ENCODE measurements at places on chromosomes 7 and 10.

DNA sequence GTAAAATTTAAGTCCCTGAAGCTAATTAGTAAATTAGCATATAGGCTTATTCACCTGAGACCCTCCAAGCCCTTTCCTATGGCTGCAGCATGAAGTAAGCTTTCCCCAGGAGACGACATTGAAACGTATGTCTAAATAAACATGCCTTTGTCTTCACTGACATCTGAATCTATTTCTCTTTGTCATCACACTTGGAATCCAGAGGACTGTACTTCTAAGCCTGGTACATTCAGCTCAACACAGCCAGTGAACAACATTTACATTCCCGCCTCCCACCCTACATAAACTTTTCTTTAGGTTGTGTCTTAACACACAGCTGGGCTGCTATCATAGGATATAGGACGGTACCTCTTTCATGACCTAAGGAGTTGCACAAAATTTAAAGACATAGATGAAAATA is 414.4 kb downstream of the SFMBT2 start:
- DNase-seq = no peak

- DNase-seq = no peak
Measured at GRCh38 chr7:118511146-118511545, 286.6 kb downstream of the ANKRD7 start.

GRCh38 chr7:14395860-14396259 is 406.4 kb upstream of the ETV1 start:
- DNase-seq = no peak

DNA sequence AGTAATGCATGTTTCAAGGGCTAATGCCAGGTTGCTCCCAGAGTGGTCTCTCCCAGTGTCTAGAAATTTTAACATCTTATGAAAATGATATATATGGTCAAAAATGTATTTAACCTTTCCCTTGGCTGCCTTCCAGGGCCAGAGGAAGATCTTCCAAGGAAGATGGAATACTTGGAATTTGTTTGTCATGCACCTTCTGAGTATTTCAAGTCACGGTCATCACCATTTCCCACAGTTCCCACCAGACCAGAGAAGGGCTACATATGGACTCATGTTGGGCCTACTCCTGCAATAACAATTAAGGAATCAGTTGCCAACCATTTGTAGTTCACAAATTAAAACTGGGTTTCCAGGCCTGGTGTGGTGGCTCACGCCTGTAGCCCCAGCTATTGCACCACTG is 9.0 kb downstream of the GATAD1 start:
- DNase-seq = no peak

DNA sequence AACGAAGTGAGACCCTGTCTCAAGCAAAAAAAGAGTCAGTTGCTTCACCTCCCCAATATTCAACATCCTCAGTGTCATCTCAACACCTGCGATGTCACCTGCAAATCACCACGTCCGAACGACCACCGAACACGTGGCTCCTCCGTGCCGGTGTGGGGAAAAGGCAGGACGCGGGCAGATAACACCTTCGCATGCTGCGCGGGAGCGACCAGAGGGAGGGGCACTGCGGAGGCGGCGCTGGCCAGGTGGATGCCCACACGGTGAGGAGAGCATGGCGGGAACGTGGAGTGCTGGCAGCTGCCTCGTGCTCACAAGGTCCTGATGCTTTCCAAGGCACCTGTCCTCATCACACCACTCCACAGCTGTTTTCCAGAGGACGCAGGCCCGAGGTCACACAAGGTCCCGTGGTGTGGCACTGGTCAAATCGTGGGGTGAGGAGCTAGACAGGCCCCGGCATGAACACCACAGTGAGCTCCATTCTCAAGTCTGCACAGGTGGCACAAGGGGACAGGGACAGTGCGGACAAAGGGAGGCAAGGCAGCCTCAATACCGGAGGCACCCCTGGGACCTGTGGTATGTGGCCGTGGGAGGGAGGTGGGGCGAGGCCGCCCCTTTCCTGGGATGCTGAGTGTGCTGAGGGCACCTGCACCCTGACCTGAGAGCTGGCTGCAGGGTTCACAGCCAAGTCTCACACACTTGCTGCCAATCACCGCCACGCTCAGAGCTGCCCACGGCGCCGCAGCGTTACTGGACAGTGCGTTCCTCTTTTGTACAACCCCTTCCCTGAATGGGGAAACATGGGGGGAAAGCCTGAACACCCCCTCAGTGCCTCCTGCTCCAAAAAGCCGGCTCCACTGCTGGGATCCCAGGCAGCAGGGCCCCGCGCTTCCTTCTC is 13.0 kb downstream of the TUBGCP2 start:
- DNase-seq = no peak

DNA sequence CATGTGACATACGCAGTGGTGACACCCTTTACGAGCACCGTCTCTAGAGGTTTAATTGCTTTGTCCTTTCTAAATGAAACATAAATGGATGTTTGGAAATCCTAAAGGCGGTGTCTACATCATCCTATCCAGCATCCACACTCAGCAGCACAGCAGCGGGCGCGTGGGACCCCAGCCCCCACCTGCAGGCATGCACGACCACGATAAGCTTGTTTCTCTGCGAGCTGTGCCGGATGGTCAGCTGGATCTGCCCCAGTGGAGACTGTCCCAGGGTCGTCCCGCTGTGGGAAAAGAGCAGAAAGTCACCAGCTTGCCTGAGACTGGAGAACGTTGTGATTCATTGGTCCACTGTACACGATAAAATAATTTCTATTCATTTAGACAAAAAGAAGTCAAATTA is 34.2 kb upstream of the NCAPG2 start:
- DNase-seq = no peak

- no peak for DNase-seq
Measured at GRCh38 chr10:43854007-43854406, 205.3 kb upstream of the ZNF32 start.

- no peak for DNase-seq
Measured at GRCh38 chr10:101767966-101768790, 7.7 kb downstream of the FGF8 start.

- no peak for DNase-seq
Measured at GRCh38 chr7:40793132-40793531, 658.3 kb downstream of the SUGCT start.

- DNase-seq = peak; percentile 37
Measured at GRCh38 chr7:88465600-88465999, 158.9 kb upstream of the STEAP4 start.

GRCh38 chr10:127587668-127588365 is 38.7 kb downstream of the NPS start:
- DNase-seq = no peak

GRCh38 chr7:74252893-74253292 is 1.3 kb downstream of the RFC2 start:
- no peak for DNase-seq

GRCh38 chr7:140923358-140924006 is 1.2 kb downstream of the BRAF start:
- DNase-seq = no peak

DNA sequence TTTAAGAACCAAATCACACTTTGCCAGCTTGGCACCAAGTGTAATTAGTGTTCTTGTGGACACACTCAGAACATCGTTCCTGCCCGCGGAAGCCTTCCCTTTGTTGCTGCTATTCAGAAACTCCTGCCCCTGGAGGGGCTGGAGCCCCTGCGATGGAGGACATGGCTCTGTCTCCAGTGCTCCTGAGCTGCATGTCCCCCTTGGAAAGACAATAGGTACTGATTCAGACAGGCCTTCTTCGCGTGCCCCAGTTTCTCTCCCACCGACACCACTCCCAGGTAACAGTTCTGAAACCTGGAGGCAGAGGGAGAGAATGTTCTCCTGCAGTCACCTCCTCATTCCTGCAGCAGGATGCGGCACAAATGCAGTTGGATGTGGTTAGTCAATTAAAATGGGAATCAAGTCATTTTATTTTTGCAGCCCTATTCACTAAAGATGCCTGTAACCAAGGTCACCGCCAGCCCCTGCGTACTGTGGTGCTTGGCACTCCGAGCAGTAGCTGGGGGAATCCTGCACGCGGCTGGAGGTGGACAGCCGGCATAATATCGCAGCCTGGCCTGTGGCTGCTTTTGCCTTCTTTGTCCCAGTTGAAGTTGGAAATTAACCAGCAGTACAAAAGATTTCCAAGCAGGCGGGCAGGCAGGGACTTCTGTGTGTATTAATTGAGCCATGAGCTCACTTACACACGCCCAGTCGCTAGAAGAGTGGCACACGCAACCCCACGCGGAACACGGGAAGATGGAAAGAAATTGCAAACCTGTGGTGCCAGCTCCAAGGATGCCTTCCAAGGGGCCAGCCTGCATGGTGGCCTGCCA is 205.7 kb downstream of the EBF3 start:
- no peak for DNase-seq

DNA sequence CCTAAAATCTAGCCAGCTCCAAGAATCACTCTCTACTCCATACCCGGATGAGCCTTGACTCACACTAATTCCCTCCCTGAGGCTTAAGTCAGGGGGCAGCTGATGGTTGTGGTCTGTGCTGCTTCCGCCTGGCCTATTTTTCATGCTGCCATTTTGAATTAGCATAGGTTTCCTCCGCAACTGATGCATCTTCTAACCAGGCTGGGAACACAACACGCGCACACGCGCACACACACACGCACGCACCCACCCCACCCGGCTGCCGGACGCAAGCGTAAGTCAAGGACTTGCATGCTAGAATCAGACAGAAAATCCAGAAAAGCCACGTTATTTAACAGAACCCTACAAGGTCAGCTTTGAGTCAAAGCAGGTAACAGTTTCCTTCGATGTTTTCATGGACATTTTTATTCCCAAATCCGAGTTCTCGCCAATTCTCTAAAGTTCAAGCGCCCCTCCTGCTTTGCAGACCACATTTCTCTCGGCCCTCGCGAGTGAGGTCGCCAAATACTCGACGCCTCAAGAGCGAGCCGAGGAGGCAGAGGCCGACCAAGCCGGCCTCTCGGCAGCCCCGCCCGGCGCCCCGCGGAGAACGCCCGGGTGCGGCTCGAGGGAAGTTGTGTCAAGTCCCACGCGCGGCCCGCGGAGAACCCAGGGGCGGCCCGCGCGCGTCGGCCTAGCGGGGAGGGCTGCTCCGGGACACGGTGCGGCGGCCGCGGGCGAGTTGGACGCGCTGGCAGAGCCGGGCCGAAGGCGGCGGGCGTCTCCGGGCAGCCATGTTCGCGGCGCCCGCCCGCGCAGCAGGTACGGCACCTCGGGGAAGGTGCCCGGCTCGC is 961 bp downstream of the SCRN1 start:
- no peak for DNase-seq

- no peak for DNase-seq
Measured at GRCh38 chr7:83365746-83366145, 203.1 kb upstream of the PCLO start.

- peak; percentile 81 for DNase-seq
Measured at GRCh38 chr7:76069238-76069638, 21.3 kb downstream of the MDH2 start.

GRCh38 chr7:141695803-141696289 is 6.1 kb downstream of the DENND11 start:
- DNase-seq = no peak

DNA sequence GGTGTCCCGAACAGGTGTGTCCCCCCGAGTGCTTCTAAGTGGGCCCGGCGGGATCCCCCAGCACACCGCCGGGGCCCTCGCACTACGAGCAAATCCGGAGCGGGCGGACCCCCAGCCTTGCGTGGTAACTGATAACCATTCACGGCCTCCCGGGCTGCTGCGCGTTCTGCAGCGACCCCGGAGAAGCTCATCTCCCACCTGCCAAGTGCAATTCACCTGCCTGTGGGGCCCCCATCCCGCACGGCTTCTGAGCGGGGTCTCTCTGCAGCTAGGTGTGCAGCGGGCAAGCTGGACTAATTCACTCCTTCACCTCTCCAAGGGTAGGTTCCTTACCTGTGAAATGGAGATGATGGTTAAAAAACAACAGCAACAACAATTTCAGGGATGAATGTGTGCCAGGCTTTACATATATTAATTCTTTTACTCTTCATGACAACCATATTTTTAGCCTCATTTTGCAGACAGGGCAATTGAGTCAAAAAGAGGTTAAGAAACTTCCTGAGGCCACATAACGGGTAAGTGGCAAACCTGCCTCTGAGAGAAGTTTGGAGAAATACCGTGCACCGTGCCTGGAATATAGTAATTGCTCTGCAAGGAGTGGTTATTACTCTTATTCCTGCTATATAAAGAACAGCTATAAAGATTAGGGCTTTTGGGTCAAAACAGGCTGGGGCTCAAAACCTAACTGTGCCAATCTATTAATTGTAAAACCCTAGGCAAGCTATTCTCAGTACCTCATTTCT is 652 bp upstream of the PODXL start:
- DNase-seq = no peak

DNA sequence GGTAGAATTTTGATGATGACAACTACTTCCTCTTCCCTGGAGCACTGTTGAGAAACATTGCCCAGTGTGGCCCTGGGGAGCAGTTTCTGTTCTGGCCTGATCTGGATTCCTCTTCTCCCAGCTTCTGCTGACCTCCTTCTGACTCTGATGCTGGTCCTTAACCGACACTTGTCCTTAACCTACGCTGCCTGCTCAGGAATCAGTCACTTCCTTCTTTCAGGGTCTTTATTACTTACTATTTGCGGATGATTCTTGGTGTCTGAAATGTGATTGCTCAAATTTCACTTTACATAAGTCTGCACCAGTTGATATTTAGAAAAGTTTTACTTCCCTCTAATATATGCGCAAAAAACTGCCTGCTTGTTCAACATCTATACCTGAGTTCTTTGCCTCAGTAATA is 164.1 kb downstream of the PTEN start:
- DNase-seq = no peak

GRCh38 chr7:87000344-87000743 is 59.1 kb downstream of the ELAPOR2 start:
- DNase-seq = no peak

DNA sequence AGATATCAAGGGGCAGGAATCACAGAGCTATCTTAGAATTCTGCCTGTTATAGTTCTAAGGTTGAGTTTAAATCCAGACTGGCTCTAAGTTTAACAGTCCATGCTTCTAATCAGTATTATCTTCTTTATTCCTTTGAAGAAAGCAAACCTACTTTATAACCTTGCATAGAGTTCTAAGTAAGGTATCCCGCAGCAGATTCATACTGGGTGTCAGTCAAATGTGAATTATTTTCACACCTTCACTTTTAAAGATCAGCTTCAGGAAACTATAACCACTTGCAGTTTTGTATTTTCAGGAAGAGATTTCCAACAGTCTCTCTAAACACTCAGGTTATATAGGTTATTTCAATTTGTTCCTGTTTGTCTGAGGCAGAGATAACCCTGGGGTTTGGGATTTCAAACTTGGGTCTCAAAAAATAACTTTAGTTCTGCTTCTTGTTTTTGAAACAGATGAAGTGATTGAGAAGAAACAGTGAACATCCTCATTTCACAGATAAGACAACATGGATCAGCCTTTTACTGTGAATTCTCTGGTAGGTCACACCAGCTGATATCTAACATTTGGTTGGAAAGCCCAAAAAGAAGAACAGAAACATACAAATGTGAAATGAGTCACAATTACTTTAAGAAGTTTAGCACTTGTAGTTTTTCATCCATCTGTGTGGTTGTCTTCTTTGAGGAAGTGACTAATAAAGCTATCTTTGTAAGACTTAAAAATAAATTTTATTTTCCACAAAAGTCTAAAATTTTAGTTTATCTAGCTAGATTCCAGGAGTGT is 21.4 kb downstream of the STAMBPL1 start:
- DNase-seq = no peak

DNA sequence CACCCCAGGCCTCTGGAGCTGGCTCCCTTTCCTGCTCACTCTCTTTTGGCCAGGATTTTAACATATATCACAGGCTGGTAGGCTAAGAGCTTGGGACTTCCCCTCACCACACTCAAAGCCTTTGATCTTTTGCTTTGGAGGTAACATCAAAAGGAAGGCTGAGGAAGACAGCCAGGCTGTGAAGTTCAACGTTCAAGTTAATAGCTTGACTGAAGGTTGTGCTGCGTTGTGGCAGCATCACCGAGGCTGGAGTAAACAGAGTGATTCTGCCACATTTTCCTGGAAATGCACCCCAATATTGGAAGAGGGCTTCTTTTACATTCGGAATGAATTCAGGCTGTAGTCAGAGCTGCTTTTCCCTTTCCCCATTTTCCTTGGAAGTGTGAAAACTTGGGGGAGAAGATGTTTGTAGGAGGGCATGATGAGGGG is 57.3 kb downstream of the TCF7L2 start:
- no peak for DNase-seq

Data from epithelial cell of proximal tubule (primary cell).